ENCODE measurements at places on chromosomes 12 and 14. TPM values are rescaled to one million over a fixed set of nuclear protein-coding genes. Genes with fewer than 3 reads are reported as not detected.

GLI1 gene
- 3.7 TPM for total RNA-seq

TMPRSS12 gene
- total RNA-seq, result not detected

IRAK4 gene
- total RNA-seq, result 14.5 TPM

LGR5 gene
- not detected for total RNA-seq

GRIN2B gene
- not detected for total RNA-seq

AKAP3 gene
- total RNA-seq, result 0.44 TPM

SLC48A1 gene
- total RNA-seq, result 37.5 TPM

SLC25A21 gene
- total RNA-seq, result 28.7 TPM

NCAPD2 gene
- total RNA-seq, result 66.6 TPM

- no peak for DNase-seq
These were observed 32.1 kb downstream of the CMKLR1 start for GRCh38 chr12:108307006-108307405.

- DNase-seq, result no peak
These were observed 233.9 kb downstream of the GXYLT1 start for GRCh38 chr12:41910578-41911320.

DNA sequence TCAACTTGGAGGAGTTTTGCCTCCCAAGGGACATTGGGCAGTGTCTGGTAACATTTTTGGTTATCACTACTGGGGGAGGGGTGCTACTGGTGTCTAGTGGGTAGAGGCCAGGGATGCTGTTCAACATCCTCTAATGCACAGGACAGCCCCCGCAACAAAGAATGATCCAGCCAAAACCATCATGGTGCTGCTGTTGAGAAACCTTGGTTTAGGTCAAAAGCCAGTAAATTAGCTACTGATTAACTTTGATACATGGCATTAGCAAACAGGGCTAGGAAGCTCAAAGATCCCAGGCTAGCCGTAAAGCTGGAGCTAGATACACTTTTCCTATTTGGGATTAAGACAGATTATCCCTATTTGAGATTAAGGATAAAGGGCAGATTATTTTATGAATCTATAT is 8.8 kb downstream of the ALKBH2 start:
- DNase-seq, result no peak

DNA sequence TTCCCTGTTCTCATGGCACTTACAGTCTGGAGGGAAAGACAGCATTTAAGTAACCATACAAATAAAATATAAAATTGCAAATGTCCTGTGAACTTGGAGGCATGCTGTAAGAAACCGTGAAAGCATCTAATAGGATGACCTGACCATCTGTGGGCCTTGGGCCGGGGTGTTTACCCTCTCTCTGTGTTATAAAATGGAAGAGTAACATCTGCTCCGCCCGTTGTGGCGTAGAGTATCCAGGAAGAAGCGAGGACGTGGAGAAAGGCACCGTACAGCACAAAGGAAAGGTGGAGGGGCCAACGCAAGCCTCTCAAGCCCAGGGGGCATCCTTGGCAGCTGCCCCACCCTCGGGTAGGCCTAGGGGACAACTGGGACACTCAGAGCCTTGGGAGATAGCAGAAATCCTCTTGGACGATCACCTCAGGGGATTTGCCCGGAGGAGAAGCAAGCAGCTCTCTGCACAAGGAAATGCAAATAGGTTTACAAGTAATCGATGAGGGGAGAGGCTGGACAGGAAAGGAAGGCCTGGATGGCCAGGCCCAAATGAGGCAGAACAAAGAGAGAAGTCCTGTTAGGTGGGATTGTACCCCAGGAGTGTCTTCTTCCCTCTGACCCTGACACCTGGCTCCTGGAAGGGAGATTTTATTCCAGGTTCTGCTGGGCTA is 26.2 kb downstream of the VSX2 start:
- DNase-seq, result no peak

- DNase-seq, result no peak
These were observed 68.2 kb downstream of the SRGAP1 start for GRCh38 chr12:63912651-63913050.

- no peak for DNase-seq
These were observed 48.0 kb upstream of the LHX5 start for GRCh38 chr12:113519464-113520307.

- DNase-seq, result no peak
These were observed 16.7 kb downstream of the COL2A1 start for GRCh38 chr12:47987411-47988072.

DNA sequence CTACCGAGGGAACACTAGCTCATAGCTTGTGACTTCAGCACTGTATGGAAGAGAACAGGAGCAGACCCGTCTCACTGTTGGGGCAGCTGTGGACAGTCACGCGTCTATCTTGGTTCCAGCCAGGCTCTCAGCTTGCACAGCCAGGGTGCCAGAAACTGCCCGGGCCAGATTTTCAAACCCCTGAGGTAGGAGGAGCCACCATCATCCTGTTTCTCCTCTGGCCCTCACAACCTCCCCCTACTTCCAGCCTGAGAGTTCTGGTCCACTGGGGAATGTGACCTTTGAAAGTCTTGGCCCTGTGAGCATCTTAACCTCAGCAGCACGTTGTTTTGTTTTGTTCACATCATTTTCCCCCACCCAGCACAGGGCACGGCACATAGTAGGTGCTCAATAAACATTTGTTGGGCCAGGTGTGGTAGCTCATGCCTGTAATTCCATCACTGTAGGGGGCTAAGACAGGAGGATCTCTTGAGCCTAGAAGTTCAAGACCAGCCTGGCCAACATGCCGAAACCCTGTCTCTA is 50.4 kb downstream of the PSMA6 start:
- DNase-seq, result no peak

GRCh38 chr12:119501052-119501451 is 92.5 kb upstream of the TMEM233 start:
- no peak for DNase-seq

- no peak for DNase-seq
These were observed 239.8 kb upstream of the EGLN3 start for GRCh38 chr14:34190717-34191116.

Measured in K562 (cell line).